NCI-H1417 (cell line): ENCODE measurements at places on chromosomes 1 and 21.
A peak's percentile ranks its signal among the peaks of the same experiment; 100 is the strongest.

DNA sequence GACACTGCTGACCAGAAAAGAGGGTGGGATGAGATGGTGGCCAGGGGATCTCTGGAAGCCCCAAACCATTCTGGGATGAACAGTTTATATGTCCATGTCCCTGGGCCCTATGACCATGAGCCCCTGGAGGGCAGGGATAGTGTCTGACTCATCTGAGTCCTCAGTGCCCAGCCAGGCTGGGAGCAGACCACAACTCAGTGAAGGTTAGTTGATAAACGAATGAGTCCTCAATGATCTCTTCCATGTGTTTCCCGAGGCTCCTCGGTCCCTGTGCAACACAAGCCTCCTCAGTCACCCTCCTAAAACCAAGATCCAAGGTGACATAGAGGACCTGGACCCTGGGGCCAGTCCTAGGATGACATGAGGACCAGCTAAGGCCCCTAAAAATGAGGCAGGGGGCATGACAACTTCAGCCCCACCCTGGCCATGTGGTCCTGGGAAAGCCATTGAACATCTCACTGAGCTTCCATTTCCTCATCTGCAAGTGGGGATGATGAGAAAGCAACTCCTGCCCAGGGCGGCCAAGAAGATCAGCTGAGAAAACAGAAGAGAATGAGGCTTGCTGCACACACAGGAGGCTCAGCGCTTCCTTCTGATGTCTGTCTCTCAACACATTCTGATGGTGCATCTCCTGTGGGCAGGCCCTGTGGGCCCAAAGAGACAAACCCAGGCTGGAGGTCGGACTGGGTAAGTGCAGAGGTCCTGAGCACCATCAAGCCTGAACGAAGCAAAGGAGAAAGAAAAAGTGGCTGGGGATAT lies 86.3 kb downstream of the GLIS1 start:
- no peak for DNase-seq

GRCh38 chr1:110176299-110176956 lies 26.1 kb downstream of the SLC6A17 start:
- DNase-seq: peak; percentile 71

- DNase-seq: no peak
These were observed 3.0 kb downstream of the GPN2 start for GRCh38 chr1:26887125-26887524.

DNA sequence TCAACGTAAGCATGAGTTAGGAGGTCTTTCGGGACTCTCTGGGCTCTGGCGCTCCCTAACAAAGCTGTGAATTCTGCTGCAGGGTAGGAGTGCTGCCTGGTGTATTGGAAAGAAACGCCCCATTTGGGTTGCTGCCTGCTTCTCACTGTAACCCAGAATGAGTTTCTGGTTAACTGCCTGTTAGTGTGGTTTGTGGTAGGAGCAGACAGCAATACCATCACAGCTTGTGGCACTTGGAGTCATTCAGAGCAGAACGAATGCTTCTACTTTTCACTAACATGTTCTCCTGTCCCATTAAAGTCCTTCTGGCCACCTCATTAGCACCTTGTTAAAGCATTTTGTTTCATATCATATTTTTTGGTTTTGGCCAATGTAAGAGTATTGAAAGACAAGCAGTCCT lies 18.1 kb downstream of the MAP3K7CL start:
- no peak for DNase-seq

DNA sequence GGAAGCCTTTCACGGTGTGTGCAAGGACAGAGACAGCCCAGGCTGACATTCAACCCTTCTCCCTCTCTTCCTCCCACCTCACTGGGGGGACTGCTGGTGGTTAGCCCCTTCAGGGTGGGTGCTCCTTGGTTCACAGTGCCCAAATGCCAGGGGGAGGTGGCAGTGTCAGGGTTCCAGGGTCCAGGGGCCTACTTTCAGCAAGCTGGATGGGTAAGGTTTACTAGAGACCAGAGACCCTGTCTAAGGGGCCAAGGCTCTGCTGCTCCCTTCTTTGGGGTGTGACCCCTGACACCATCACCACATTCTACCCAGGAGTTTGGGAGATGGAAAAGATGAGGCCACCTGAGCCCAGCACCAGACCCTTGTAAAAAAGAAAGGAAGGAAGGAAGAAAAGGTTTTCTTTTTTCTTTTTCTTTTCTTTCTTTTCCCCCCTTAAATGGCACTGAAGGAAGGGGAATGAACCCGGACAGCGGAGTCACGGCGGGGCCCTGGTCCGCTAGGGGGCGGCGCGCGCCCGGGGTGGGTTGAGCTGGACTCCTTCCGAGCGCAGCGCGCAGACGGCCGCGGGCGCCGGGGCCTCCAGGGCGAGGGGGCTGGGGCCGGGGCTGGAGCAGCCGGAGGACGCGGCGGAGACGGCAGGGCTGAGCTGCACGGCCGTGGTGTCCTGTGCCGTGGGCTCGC lies 18.8 kb downstream of the KNCN start:
- DNase-seq: peak; percentile 64

- DNase-seq: peak; percentile 60
These were observed 800 bp downstream of the DR1 start for GRCh38 chr1:93346421-93346993.

DNA sequence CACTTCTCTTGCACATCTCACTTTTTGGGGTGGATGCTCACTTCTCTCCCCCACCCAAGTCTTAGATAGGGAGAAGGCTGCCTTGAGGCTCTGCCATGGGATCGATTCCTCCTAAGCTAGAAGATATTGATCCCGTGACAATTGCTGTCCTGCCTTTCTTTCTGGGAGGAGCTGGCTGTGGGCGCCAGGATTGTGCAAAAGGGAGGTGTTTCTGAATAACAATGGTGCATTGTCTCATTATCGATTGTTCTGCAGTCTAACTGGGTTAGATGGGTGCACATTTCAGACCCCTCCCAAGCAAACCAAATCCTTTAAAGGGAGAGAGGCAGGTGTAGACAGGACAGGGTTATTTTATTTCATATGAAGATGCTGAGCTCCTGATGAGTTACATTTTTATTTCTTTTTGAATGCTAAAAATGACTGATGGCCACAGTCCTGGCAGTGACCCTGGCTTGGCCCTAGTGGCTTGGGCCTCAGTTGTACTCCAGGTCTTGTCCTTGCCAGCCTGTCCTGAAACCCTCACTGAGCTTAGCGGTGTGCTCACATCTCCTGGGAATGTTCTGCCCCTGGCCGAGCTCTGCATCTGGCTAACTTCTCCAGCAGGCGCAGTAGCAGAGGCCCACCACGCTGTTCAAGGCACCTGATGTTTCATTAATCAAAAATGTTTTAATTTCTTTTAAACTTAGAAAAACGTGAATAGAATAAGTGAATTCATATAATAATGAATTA lies 99.0 kb upstream of the KAZN start:
- no peak for DNase-seq

DNA sequence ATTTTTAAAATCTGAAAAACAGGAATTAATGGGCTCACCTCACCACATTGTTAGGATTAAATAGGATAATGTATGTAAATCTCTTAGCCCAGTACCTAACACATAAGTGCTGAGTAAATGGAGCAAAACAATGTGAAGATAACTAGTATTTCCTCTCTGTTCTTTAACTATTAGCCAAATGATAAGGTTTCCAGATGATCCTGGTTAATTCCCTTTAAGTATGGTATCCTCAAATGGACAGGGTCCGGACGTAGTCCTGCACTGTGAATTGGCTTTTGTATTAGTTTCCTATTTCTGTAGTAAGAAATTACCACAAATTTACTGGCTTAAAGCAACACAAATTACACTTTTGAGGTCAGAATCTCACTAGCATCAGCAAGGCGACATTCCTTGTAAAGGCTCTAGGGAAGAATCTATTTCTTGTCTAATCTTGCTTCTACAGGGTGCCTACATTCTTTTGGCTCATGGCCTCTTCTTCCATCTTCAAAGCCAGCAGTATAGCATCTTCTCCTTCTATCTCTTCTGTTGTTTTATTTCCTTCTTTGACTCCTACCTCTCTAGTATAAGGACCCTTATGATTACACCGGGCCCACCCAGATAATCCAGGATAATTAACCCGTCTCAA lies 17.1 kb downstream of the SCAF4 start:
- no peak for DNase-seq

GRCh38 chr1:78005448-78005722 lies 646 bp downstream of the DNAJB4 start:
- no peak for DNase-seq

DNA sequence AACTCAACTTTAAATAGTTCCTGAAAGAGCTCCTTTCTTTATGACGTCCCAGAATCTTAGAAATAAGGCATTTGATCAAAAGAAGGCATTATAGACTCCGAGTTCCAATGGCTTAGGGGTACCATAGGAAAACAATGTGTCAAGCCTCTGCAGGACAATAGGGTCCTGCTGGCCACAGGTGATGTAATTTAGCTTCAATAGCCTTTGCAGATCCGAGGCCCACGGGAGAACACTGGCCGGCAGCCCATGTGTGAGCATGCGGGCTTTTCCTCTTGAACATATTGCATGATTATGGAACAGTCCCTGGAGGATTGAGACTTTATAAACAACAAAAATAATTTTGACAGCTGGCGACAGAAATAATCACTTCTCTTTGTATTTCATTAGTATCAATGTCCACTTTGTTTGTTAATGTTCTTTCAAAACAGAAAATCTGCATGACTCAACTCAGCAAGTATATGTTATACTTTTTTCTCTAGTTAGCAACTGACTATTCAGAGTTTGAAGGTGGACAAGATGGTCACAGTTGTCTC lies 49.0 kb upstream of the NR5A2 start:
- no peak for DNase-seq

GRCh38 chr1:162279136-162279498 lies 97.5 kb downstream of the SPATA46 start:
- DNase-seq: peak; percentile 94

GRCh38 chr1:59026472-59026948 lies 242.7 kb upstream of the JUN start:
- no peak for DNase-seq
